ENCODE measurements at places on chromosomes 2 and 18.

- DNase-seq: peak; percentile 5
Observed at GRCh38 chr18:2104620-2105462, 466.5 kb downstream of the METTL4 start.

- DNase-seq: no peak
Observed at GRCh38 chr18:58196164-58196563, 152.1 kb downstream of the NEDD4L start.

DNA sequence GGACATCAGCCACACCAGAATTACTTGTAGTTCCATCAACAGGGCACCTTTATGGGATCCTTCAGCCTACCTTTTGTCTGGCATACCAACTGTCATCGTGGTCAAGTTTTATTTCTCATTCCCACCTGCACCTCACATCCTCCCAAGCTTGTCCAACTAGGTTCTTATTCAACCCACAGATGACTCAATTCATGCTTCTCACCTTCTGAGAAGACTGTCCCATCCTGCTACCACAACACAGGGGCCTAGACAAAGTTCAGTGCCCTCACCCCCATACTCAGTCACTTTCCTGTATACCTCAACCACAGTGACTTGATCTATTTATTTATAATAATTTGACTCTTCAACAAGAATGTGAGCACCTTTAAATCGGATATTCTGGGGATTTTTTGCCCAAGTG is 114.4 kb upstream of the ACVR1C start:
- DNase-seq: no peak

- DNase-seq: no peak
Observed at GRCh38 chr2:4964579-4964978, 727.6 kb upstream of the SOX11 start.

GRCh38 chr2:29509397-29509796 is 394.2 kb downstream of the CLIP4 start:
- no peak for DNase-seq

DNA sequence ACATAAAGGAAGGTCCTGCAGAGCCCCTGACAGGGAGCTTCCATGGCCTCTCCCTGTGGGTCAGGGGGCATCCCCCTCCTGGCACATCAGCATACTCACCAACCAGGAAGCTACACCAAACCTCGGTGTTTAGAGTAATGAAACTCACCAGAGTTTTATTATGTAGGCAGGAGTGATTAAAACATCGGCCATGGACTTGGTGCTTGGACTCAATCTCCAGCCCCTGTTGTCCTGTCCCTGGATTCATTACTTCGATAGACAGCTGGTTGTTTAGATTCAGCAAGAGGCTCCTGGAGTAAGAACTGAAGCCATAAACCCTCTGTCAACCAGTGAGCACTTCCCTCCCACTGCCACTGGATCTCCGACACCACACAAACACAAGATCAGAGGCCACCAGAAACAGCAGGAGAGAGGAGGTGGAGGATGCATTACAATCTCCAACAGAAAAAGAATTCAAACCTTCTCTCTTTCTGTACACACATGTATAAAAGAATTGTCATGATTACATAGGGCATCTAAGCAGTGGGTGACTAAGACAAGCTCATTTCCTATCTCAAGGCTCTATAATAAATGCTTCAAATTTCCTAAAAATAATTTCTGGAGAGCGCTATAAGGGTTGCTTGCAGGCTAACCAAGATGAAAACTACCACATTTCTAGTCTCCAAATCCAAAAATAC is 27.2 kb downstream of the TBC1D8 start:
- DNase-seq: no peak

DNA sequence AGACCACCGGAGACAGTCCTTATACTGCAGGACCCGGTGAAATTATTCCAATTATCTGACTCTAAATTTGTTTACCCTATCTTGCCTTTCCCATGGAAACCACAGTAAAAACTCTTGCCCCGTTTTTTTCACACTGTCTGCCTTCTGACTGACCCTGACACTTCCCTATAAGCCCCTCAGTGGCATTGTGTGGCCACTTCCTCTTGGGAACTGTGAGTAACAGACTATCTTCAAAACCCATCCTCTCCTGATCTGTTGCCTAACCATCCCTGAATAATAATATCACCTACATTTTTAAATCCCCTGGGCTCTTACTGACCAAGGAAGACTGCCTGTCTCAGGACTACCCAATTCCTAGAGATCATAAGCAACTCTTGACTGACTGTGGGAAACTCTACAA is 42.6 kb upstream of the RNF152 start:
- no peak for DNase-seq

- no peak for DNase-seq
Observed at GRCh38 chr2:181389524-181389923, 67.7 kb upstream of the ITGA4 start.

- DNase-seq: no peak
Observed at GRCh38 chr2:15176604-15177003, 384.5 kb downstream of the NBAS start.

DNA sequence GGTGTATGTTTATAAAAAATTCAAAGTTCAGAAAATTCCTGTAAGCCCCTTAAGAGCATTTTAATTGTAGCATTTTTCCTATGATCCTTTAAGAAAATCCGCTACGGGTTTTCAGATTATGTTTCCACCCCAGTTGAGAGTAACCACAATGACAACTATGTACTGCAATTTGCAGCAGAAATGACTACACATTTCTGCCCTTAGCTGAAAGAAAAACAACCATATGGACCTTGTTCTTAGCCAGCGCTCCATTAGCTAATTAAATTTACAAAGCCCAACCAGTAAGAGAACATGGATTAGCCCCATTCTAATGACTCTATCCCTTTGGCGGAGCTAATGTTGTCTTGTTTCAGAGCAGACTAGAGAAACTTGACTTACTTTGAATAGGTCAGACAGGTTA is 247.6 kb downstream of the SLC8A1 start:
- DNase-seq: no peak

DNA sequence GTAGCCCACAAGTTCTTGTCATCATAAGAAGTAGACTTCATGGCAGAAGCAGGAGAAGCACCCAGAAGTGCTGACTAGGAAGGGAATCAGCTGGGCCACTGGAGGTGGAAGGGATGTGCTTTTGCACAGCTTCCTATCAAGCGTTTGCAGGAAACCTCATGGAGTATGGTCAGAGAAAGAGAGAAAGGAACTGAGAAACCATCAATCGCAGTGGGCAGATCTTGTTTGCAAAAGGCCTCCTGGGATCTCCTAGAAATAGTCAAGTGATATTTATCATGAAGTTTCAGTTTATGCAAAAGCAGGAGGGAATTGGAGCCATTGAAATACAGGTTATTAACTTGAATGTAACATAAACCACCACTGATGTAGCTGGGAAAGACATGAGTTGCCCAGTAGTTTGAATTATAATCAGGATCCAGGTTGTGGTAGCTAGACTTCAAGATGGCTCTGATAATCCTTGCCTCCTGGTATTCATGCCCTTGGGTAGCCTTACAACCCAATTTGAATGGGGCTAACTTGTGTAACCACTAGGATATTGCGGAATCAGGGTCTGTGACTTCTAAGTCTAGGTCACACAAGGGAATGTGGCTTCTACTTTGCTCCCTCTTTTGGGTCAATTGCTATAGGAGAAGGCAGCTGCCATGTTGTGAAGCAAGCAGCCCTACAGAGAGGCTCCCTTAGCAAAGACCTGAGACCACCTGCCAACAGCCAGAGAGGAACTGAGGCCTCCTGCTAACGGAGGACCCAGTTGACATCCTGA is 69.8 kb upstream of the TCF4 start:
- DNase-seq: no peak

DNA sequence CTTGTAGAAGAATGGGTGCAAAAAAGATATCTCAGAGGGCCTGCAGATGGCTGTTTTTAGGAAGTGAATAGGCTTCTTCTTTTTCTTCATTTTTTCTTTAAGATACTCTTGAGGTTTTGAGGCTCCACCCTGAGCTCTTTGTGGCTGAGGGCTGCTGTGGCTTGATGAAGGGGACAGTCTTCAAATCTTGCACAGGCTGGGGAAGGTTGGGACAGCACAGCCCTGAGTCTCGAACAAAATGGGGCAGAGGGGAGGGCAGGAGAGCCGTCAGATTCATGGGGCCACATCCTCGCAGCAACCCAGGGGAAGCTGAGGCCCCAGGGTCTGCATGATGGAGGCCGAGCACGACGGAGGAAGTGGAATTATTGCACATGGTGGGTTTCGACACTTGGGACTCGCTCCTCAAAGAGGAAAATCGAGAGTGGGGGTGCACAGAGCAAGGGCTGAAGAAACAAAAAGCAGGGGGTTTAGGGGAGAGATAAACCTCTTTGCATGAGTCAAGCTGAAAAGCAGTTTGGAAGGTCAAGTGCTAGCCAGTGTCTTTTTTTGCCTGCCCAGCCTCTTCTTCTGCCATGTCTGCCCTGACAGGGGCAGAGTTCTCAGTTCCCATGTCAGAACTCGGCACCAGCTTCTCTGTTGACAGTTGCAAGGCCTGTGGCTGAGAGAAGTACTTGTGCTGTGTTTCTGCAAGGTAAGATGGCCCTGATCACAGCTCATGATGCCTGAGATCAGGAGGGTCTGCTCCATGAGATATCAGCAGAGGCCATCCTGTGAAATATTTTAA is 19.5 kb downstream of the INPP4A start:
- DNase-seq: no peak

DNA sequence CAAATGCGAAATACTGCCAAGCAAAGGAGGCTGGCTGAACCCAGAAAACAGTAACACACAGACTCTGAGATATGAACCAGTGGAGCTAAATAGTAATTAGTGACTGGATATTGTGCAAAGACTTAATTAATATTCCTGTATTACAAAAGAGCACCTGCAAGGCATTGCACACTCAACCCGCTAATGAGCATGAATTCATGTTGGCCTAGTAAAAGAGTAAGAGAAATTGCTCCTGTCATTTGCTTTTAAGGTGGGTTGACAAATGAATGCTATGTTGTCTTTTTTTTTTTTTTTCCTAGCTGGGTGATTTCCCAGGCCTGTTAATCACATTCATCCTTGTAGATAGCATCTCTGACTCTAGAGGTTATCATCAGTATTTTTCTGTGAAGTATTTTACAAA is 87.0 kb upstream of the CERS6 start:
- no peak for DNase-seq

DNA sequence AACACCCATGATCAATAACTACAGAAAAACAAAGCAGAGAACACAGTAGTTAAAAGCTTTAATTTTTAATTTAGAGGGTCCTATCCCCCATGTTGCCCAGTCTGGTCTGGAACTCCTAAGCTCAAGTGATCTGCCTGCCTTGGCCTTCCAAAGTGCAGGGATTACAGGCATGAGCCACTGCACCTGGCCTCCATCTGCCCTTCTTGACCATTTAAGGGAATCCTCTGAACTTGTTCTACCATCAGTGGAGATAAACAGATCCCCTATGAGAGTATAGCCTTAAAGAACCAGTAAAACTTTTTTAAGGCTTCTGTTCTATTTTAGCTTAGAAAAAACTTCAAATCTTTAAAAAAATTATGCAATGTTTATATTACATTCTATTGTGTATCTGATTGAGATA is 13.5 kb upstream of the ATP5MC3 start:
- no peak for DNase-seq

DNA sequence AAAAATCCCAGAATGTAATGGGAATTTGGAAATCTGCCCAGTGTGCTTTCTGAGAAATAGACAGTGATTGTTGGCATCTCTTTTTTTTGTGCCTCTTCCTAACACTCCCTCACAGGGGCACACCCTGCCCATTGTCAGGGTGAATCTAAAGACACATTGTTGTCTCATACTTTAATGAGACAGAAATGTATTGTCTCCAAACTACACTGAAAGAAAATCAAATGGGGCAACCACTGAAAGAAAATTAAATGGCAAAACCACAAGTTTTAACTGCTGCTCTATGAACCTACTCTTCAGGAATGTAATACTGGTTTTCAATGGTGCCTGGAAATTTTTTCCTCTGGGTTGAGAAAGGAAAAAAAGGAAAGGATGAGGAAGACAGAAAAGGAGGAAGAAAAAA is 43.2 kb upstream of the GLS start:
- DNase-seq: no peak

DNA sequence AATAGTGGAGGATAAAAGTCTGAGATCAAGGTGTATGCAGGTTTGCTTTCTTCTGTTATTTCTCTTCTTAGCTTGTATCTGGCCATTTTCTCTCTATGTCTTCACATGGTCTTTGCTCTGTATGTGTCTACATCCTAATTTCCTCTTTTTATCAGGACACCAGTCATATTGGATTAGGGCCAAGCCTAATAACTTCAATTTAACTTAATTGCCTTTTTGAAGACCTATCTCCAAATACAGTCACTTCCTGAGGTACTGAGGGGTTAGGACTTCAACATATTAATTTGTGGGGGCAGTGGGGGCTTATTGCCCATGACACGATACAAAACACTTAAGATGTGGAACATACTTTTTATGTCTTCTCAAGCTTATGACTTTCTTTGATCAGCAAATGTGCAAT is 632.9 kb upstream of the CELF4 start:
- no peak for DNase-seq

GRCh38 chr2:80420530-80421208 is 116.1 kb upstream of the LRRTM1 start:
- DNase-seq: no peak

DNA sequence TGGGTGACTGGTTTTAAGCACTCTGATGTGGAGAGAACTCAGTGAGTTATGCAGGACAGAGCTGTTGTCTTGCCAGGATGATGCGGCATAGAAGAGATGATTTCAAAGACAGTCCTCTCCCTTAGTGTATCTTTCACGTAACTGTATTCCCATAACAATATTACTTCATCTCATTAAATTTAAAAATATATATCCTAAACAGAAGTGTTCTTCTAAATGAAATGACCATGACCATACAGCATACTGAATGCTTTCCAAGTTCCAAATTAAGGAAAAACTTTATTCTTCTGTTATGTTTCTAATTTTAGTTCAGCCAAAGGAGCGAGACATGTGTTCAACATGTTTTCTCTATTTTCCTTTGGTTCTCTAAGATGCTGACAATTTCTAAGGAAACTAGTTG is 600.1 kb upstream of the FSHR start:
- DNase-seq: no peak

- no peak for DNase-seq
Observed at GRCh38 chr18:75654851-75655751, 227.6 kb upstream of the SMIM21 start.

GRCh38 chr2:218465987-218466633 is 47.2 kb downstream of the VIL1 start:
- DNase-seq: no peak

GRCh38 chr2:141003967-141004657 is 1126.7 kb downstream of the LRP1B start:
- no peak for DNase-seq

GRCh38 chr18:40414155-40414754 is 1540.8 kb upstream of the PIK3C3 start:
- DNase-seq: no peak

DNA sequence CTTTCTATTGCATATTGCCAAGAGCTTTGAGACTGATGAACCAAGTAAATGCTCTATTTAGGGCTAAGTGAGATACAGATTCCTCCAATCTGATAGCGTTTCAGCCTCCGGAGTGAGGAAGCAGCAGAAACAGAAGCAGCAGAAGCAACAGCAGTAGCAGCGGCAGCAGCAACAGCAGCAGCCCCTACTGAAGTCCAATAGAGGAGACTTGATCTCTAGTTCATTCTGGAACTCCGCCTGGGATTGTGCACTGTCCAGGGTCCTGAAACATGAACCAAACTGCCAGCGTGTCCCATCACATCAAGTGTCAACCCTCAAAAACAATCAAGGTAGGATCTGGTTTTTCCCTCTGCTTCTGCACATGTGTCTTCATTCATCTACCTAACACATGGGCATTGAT is at the start of gene DPP10:
DPP10 (plus strand) TSS at position 132 of the 400 bp plus-strand sequence.
- DNase-seq: no peak

Measured in stimulated activated CD8-positive, alpha-beta memory T cell treated with anti-CD3 and anti-CD28 coated beads, Interleukin-7, amount 100 ng/mL, for 48 hours (primary cell).